Astrocyte of the spinal cord (primary cell): ENCODE measurements at places on chromosomes 11 and 22.

DNA sequence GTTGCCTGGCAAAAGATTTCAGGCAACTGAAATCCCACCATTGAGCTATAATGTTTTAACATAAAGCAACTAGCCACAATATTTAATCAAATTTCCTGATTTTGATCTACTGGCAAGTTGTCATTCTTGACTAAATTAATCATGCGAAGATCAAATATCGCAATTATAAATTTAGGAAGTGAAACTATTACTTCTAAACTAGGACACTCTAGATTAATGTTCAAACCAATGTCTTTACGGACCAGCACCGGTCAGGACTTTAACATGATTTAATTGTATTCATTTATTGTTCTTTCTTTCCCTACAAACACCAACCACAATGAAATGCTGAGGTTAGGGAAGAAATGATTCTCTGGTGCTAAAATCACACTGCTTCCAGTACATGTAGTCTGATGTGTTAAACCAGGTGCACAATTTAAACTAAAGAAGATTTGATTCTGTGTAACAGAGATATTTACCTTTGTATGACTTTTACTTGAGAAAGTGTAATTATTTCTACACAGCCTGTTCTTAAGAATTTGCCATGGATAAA, 14.9 kb downstream of the GAS2 start:
- DNase-seq, result no peak

DNA sequence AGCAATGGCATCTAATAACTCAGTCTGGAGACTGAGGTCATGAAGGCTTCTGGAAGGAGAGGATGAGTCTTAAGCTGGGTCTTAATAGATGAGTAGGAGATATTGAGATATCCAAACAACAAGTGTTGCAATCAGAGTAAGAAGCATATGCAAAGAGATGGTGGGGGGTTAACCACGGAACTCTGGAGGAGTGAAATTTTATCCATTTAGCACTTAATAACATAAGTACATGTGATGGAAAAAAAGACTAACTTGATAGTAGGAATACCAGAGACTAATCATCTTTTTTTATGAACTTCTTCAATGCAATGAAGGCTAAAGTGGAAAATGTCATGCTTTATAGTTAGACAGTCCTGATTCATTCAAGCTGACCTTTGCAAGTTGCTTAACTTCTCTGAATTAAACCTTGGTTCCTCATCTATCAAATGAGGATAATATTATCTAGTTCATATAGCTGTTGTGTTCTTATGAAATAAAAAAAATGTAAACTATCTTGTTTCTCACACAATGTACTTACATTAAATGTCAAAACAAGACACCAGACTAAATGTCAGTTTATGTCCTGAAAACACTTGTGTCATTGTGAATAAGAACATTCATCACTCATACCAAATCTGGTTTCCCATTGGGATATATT, 403.1 kb upstream of the CCDC90B start:
- DNase-seq, result no peak

- DNase-seq, result no peak
These were observed 1.5 kb upstream of the IL17REL start for GRCh38 chr22:50014053-50014501.

DNA sequence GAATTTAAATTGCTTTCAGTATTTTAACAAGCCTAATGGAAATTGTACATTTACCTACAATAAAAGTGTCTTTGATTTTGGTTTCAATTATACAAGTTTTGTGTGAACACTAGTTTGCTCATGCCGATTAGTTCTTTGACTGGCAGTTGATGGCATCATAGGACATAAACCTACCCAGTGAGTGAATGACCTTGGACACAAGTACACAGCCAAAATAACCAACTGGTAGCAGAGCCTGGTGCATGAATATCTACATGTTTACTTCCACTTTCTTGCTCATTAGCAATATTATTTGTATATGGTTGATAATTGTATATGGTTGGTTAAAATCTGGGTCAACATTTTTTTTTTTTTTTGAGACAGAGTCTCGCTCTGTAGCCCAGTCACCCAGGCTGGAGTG, 37.8 kb downstream of the STIM1 start:
- DNase-seq, result no peak

- DNase-seq, result no peak
These were observed 71.3 kb upstream of the FGF3 start for GRCh38 chr11:69890476-69890875.

GRCh38 chr11:92226331-92227229, 2.0 kb downstream of the FAT3 start:
- DNase-seq, result no peak

GRCh38 chr11:70020336-70021214, 57.5 kb upstream of the ANO1 start:
- DNase-seq, result peak; percentile 67

DNA sequence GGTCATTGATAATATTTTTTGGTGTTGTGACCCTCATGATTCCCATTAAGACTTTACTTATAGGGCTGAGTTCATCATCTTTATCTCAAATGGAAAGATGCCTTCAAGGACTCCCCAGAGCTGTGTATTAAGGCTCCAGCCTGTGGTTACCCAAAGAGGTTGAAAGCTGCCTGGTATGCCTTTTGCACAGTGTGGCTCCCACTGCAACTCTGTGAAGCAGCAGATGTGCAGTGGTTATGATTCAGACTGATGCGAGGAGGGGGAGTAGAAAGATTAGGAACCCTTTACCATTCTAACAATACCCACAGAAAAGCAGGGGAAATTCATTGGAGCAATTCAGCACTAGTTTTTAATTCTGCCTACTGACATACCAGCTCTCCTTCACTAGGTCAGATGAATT, 560.0 kb downstream of the INSC start:
- DNase-seq, result no peak
